HT1080 (cell line): ENCODE measurements at places on chromosomes 6 and 20. TPM values are rescaled to one million over a fixed set of nuclear protein-coding genes. Genes with fewer than 3 reads are reported as not detected.

DNA sequence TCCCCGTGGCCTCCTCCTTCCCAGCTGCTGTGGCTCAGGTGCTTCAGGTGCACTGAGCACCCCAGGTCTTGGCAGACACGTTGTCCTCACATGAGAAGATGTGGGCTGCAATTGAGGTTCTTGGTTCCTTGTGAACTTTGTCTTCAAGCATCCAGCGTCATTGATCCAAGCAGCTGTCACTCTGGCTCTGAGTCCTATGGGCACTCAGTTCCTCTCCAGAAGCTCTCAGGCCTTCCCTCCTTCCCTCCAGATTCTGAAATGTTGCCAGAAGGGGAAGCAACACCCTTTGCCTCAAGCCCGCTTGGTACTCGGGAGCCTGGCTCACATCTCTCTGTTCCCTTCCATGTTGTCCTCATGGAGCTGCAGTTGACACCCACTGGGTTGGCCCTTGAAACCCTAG, 8.4 kb upstream of the MRGBP start:
- no peak for DNase-seq

The IP6K3 gene
- not detected in 2 replicates for total RNA-seq

The HLA-F gene
- total RNA-seq, result 0.40 and 0.90 TPM in 2 replicates

GRCh38 chr6:45626087-45626891, 248.6 kb upstream of the SUPT3H start:
- DNase-seq, result peak; percentile 90

DNA sequence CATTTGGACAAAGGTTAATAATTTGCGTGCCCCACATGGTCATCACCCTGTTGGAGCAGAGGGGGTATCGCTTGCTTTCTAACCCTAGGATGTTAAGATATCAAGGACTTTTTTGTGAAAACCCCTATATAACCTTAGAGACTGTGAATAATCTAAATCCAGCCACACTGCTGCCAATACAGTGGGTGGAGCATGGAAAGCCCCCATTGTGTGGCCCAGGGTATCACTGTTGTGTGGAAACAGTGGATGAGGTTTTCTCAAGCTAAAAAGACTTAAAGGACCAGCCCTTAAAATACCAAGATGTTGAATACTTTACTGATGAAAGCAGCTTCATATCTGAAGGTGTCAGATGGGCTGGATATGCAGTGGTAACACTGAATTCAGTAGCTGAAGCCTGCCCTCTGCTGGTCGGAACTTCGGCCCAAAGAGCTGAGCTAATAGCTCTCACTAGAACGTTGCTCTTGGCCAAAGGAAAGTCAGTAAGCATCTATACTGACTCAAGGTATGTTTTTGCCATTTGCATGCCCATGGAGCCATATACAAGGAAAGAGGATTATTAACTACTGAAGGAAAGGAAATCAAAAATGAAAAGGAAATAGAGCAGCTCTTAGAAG, 695.2 kb downstream of the PHF3 start:
- DNase-seq, result peak; percentile 49

The LAMP5 gene
- total RNA-seq, result not detected in 2 replicates

- DNase-seq, result no peak
Observed at GRCh38 chr20:58008866-58009265, 219.6 kb downstream of the ANKRD60 start.

GRCh38 chr20:5703681-5704101, 46.5 kb upstream of the SHLD1 start:
- no peak for DNase-seq

DNA sequence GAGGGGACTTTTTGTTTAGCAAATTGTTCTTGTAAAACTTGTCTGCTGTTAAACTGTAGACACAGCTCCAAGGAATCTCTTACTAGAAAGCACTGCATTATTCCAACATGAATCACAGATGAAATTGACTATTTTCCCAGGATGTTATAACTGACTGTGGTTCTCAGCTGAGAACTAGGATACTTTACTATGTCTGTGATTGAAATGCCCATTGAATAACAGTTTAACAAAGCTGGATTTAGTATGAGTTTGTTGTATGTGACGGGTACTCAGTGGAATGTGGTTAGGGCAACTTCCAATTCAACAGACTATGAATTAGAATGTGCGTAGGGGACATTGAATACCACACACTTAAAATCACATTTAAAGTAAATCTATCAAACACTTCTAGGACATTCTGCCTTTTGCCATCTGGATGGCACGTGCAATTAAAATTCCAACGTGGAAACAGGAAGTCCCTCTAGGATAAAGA, 193.4 kb upstream of the PREP start:
- DNase-seq, result peak; percentile 98

DNA sequence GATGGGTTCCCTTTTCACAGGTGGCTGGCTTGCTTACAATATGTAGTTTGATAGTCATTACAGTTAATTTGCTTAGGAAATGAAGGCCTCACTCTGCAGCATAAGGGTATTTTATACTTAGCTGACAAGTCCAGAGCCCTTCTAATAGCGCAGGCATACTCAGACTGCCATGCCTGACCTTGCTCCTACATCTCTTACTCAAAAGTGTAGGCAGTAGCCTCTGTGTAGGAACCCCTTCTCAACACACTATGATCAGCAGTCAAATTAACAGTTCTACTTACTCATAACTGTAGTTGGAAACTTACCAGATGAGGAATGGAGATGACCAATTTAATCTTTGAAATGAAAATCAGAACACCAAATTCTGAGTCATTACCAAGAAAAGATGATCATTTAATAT, 373.5 kb downstream of the TBC1D32 start:
- DNase-seq, result no peak

The KCNK16 gene
- total RNA-seq, result not detected in 2 replicates

GRCh38 chr6:41964201-41964887, 22.7 kb upstream of the CCND3 start:
- no peak for DNase-seq

DNA sequence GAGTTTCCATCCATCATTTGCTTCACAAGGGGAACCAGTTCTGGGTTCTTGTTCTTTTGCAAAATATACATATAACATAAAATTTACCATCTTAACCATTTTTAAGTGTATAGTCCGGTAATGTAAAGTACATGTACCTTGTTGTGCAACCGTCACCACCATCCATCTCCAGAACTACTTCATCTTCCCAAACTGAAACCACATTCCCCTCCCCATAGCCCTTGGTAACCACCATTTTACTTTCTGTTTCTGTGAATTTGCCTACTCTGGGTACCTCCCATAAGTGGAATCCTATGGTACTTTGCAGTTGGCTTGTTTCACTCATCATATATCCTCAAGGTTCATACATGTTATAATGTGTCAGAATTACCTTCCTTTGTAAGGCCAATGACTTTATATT, 70.3 kb upstream of the DSP start:
- no peak for DNase-seq

The PRRT1 gene
- 0.37 TPM in 1 of 2 replicates, not detected in the other for total RNA-seq

- no peak for DNase-seq
Observed at GRCh38 chr6:15340775-15341174, 94.9 kb downstream of the JARID2 start.

DNA sequence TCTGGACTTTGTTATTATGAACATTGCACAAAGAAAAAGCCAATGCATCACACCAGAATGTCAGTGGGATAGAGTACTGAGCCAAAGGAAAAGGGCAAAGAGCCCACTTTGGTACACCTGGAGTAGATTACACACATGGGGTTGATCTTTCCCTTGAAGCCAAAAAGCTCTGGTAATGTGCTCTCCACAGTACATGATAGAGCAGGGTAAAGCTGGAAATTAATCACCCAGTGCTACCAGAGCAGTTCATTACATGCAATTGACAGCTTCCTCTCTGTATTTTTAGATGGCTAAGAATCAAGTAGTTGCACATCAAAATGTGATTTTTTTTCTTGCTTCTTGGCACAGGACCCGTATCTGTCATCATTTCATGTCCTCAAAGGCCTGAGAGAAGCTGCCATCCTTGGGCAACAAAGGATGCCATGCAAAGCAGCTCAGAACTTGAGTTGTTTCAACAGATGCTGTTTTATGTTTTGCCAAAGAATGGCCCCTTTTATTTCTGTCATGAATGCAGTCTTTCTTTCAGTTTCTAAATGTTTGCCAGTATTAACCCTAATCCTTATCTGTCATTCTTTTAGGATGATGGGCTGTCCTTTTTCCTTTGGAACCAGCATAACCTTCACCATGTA, 88.1 kb downstream of the HDGFL1 start:
- no peak for DNase-seq

GRCh38 chr20:49915118-49915379, 280 bp downstream of the SPATA2 start:
- DNase-seq, result no peak

DNA sequence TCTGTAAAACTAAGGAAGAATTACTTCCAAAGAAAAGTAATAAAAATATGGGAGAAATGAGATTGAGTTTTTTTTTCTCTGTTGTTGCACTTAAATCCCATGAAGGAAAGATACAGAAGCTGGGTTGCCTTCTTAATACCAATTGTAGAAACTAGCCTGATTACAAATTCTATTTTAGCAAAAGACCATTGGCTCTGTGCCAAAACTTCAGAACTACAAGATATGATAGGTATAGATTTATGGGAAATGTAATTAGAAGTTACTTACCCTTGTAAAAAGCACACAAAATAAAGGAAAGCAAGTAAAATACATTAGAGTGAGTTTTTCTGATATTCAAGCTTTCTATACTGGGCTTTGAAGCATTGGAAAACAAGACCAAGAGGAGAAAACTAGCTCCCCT, 73.5 kb upstream of the SCGN start:
- DNase-seq, result no peak
